ENCODE measurements at places on chromosomes 11 and 22.

DNA sequence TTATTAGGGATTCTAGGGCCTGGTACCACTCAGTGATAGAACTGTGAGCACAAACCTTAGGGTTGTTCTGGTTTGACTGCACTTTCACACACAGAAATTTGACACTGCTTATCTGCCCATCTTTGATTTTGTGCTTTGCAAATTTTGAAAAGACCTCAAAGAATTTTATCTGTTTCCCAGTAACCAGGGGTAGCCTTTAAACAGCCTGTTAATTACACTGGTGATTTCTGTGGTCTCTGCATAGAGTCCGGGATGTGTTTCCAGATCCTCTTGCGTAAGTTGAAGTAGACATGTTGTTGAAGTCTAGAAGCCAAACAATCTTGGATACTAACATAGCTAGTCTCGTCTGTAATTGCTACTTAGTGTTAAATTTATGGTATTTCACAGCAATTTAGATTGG lies 75.3 kb downstream of the C22orf31 start:
- no peak for DNase-seq

DNA sequence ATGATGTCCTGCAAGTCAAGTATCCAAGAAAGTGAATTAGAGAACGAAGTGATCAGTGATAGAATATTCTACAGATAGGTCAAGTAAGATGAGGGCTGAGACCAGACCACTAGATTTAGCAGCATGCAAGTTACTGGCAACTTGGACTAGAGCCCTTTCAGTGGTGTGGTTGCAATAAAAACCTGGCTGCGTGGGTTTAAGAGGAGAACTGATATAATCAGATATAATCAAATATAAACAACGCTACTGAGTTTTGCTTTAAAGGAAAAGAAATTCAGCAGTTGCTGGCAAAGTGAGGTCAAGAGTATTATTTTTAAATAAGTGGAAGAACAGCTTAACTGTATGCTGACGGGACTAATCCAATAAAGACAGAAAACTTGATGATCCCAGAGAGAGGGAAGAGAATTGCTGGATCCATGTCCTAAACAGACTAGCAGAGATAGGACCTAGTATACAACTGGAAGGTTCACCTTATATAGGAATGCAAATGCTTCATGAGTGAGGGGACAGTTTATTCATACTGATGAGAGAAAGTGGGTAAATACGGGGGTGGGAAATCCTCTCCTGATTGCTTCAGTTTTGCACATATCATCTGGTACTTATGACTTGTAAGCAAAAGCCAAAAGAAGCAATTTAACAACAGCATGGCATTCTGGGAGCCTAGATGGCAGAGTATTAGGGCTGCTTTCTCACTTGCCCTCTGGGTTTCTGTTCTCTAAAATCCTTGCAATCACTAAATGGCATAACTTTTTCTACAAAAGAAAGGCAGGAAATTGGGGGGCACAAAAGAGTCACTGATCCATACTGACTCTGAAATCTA lies 146.2 kb downstream of the RBFOX2 start:
- DNase-seq: no peak

DNA sequence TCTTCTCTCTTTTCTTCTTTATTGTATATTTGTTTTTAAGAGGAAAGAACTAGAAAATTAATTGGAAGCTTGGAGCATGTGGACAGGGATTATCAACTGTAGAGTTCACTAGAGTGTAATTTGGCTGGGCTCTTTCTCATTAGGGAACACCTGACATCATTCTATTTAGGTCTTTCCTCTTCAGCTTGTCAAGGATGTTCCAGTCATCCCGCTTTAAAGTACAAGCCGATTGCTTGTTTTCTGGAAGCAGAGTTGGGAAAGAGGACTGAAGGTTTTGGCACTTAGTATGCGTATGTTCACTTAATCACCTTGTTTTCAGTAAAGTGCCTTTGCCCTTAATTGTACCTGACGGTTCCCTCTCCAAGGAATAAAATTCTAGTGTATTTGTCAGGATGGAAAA lies 111.6 kb downstream of the WNT11 start:
- no peak for DNase-seq

DNA sequence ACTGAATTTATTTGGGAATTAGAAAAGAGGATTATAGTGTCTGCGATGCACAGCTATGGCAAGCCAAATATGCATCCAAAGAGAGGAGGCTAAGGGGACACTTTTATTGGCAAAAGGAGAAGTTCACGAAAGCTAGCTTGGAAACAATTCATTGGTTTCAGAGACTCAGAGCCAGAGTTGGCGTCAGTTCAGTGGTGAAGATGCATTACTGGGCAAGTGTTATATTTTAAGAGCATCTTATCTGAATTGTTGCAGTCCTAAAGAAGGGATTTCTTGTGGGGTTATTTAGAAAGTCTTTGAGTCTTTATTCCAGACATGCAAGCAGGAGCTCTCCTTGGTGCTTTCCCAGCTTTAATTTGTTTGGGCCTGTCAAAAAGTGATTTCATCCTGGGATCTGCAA lies 15.0 kb downstream of the CLDN5 start:
- no peak for DNase-seq

DNA sequence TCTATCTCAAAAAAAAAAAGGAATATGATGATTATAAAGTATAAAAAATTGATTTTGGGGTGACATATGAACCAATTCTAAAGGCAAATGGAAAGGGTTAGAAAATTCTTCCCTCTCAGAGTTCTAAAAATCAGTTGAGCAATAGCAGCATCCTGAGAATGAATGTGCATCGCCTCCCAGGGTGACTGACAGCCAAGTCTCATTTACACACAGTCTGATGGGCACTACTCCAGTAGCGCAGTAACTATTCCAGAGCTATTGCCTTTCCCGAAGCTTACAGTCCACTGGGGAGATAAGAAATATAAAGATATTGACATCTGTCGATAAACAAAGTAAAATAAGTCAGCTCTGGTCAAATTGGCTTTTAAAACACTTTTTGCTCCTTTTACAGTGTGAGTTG lies 32.3 kb upstream of the SORL1 start:
- no peak for DNase-seq

- no peak for DNase-seq
Observed at GRCh38 chr11:124277804-124278203, 21.6 kb downstream of the OR8G5 start.

- DNase-seq: no peak
Observed at GRCh38 chr11:57542582-57542981, 5.2 kb downstream of the SMTNL1 start.

DNA sequence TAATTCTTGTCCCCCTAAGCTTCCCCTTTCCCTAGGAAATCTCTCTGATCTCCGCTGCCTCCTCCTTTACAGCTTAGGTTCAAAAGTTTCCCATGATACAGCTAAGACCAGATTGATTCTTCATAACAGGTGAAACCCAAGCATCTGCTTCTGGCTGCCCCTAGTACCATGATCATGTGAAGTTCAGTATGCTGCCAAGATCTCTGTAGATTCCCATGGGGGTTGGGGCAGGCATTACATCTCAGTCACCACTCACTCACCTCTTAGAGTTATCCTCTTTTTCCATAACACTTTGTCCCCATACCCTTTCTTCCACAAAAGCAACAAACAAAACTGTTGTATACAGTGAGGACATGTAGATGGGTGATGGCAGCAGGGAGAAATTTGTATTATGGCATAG lies 44.0 kb downstream of the RRP8 start:
- DNase-seq: no peak

- no peak for DNase-seq
Observed at GRCh38 chr22:24183321-24184031, 2.2 kb downstream of the SUSD2 start.

DNA sequence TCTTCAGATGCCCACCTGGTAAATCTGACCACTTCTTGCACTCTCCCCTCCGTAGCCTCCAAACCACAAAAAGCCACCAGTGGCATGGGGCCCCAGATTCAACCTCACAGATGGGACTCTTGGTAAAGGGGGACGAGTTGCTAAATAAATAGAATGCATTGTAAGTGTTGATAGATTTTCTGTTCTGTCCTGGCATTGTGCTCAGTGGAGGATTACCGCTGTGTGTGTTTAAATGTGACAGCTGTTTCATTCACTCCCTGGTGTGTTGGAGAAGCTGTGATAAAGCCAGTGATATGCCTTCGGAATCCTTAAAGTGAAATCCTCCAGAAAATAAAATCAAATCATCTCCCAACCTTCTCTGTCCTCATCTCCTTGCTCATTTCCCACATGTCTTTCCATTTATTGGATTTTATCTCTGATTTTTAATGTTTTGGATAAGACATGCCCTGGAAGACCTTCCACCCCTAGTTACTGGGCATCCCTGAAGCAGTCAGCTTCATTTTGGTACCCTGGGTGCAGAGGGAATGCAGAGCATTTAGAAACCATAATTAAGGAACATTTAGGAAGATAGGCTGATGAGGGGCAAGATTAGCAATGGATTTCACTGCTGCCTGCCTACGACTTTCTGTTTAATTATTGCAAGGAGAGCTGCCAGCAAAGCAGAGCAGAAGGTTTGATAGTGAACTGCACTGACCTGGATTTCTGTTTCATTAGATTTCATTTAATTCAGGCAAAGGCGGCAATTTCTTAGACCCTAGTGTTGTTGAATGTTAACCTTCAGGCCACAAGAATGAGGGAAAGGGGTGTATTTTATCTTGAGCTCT lies 460.9 kb upstream of the KIRREL3 start:
- DNase-seq: no peak

GRCh38 chr11:79264284-79264683 lies 176.5 kb downstream of the TENM4 start:
- no peak for DNase-seq

DNA sequence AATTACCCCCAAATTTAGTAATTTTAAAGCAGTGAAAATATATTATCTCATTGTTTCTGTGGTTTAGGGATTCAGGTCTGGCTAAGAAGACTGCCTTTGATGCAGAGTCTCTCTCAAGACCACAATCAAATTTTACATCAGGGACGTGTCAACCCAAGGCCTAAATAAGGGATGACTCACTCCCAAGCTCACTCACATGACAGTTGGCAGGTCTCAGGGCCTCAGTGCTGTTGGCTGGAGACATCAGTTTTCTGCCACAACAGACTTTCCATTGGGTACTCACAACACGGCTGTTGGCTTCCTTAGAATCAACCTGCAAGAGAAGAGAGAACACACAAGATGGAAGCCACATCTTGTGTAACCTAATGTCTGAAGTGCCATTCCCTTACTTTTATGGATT lies 377.3 kb downstream of the FAM181B start:
- no peak for DNase-seq

- DNase-seq: no peak
Observed at GRCh38 chr22:49946612-49947295, 13.8 kb upstream of the PIM3 start.

DNA sequence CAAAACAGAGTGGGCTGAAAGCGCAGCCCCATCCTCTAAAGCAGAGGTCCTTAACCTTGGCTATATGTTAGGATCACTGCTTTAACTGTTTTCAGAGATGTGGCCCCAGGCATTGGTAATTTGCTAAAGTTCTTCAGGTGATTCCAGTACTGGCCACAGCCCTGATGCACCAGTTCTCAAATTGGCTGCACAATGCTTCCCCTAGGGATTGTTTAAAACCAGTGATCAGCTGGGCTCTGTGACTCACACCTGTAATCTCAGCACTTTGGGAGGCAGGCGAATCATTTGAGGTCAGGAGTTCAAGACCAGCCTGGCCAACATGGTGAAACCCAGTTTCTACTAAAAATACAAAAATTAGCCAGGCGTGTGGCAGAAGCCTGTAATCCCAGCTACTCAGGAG lies 8.4 kb upstream of the IRAG1 start:
- DNase-seq: no peak

GRCh38 chr11:88344869-88345268 lies 7.3 kb upstream of the CTSC start:
- DNase-seq: no peak

DNA sequence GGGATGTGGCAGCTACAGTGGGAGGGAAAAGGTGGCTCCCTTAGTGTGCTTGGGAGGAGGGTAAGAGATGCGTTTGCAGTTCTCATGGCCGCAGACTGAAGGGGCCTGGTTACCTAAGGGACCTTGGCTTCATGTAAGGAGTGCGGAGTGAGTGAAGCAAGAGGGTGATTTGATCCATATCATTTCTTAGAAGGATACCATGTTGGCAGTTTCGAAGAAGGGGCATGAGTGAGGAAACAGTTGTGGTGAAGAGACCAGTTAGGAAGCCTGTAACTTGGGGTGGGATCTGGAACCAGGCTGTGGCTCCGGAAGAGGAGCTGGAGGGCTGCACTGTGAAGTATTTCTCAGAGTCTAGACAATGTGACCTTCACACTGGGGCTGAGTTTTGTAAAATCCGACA lies 45.0 kb downstream of the ST3GAL4 start:
- no peak for DNase-seq

DNA sequence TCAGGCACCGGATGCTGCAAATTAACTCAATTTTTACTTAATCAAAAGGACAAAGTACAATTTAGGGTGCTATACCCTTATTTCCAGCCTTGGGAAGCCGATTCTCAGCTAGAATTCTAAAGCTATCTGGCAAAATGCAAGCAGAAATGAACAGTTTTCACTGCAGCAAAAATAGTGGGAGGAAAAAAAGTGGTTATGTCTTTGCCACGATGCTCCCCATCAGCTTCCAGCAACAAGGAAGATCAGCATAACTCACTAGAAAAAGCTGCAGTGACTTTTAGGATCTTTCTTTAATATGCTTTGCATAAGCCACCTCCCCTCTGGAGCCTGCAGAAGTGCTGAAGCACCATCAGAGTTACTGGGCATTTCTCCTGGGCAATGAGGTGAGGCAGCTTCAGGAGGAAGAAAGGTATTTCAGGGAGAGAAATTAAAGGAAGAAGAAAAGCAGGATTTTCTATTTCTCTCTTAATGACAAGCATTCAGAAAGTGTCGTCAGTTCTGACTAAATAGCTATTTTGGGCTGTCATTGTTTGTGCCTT lies 702.9 kb downstream of the DLG2 start:
- DNase-seq: no peak

DNA sequence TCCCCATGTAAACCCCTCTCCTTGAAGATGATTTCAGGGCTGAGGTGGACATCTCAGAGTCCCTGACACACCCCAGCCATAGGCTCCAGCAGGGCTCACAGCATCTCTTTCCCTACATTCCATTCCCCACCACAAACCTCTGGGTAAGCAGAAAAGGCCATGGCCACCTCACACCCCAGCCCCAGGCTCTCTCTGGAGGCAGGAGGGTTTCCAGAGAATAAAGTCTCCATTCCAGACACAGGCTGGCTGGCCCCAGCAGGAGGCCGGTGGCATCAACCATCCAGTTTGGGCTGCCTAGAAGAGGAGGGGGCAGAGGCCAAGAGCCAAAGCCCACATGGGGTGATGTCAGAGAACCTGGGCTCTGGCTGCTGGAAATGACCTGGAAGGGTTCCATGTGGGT lies 61.4 kb downstream of the TP53I11 start:
- DNase-seq: no peak

- DNase-seq: no peak
Observed at GRCh38 chr11:10777393-10777793, 26.3 kb downstream of the CTR9 start.

DNA sequence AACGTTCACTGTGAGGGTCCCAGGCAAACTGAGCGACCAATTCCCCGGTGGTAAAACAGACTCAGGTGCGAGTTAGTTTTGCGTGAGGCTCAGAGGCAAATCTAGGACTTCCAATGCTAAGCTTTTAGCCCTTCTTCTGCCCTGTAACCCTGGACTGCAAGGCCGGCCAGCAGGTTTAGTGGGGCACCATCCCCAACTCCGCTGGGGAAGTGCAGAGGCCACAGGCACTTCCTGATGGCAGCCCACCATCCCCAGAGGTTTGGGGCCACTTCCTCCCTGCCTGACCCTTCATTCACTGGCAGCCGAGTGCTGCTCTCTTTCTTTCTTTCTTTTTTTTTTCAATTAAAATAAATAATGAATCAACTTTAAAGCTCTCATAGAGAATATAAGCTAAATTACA lies 124.6 kb upstream of the B3GAT1 start:
- DNase-seq: no peak

- no peak for DNase-seq
Observed at GRCh38 chr11:119416606-119417580, 6.1 kb downstream of the THY1 start.

GRCh38 chr11:8091721-8092120 lies 10.7 kb downstream of the TUB start:
- no peak for DNase-seq

Data from DMS79 (cell line).